ENCODE measurements at places on chromosomes 1 and 21.

DNA sequence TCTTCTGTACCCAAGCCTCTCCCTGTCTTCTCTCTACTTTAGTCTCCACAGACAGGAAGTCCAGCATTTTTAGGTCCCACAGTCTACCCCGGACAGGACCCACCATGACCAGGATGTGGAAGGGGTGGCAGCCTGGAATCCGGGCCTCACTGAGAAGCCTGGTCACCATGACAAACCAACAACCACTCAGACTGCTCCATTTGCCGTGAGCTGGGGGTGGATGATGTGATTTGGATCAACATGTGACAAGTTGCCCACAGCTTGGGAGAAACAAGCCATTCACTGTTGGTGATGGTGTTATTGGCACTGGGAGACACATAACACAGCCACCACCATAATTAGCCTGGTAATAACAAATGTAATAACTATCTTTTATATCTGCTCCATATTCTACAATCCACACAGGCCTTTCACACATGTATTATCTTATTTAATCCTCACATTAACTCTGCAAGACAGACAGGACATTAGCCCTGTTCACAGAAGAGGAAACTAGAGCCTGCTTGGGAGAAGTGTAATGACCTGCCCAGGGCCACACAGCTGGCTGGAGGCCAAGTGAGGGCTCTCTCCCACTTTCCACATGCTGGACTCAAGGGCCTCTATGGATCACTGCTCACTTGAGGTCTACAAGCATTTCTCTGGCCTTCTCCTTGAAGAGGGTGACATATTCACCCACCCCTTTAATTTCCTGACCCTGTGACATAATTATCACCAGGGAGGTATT, 22.9 kb downstream of the MEF2D start:
- no peak for DNase-seq

DNA sequence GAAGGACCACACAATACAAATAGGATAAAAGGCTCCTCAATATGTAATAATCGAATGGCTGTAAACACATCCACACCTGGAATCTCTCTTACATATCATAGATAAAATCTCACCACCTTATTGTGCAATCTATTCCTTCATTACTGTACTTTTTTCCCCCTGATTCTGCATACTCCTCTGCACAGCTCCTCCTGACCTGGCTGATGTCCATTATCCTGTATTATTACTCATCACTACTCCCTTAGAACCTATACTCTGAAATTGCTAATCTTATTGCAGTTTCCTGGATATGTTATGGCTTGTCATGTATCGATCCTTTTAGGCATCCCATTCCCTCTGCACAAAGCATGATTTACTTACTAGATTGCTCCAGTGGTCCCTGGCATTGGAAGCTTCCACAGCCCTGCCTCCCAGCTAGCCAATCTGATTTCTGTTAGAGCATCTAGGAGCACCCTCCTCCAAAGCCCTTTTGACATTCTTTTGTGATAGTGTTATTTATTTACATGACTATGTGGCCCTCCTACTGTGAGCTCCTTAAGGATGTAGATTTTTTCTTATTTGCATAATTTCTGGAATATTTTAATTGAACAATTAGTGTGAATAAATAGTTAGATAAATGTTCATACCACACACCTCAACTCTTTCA, 24.2 kb upstream of the PHGDH start:
- DNase-seq = no peak

GRCh38 chr1:103111926-103112325, 3.6 kb upstream of the COL11A1 start:
- no peak for DNase-seq

DNA sequence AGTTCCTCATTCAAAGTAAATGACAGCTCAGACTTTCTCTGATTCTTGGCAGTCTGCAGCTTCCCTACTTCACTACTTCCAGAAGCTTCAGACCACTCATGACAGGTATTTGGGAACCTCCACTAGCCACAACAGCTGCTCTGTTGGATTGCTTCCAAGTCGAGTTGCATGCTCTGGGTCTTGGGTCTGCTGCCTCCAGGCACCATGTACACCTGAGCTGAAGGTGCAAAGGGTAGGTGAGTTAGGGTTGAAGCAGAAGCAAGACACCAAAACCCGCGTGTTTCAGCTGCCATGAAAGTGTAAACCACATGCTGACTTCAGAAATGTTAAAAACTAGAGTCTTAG, 62.7 kb downstream of the ZNF684 start:
- no peak for DNase-seq

DNA sequence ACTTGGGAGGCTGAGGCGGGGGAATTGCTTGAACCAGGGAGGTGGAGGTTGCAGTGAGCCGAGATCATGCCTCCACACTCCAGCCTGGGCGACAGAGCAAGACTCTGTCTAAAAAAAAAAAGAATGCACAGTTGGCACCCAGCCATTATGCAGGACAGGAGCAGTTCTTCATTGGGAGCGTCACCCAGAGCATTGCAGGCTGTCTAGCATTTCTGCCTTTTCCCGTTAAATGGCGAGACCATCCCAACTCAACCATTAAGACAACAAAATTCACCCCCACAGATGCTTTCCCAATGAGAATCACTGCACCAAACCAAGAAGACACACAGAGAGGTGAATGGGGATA, 105.8 kb downstream of the EDEM3 start:
- DNase-seq = no peak

DNA sequence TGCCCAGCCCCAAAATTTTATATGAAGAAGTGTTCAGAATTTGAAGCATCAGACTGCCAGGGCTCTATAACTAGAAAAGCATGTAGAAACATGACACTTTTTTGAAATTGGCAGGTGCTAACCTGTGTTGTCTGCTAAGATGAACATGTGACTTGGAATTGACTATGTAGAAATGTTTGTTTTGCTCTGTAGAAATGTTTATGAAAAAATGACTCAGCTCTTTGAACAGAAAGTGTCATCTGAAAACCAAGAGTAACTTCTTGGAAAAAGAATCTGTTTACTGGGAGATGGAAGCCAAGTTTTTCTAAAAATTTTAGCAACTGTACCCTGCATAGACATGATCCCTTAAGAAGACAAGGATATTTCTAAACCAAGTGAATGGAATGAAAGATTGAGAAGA, 59.2 kb downstream of the LHX9 start:
- DNase-seq = no peak

- DNase-seq = no peak
Observed at GRCh38 chr1:160210561-160210960, 5.4 kb downstream of the PEA15 start.

DNA sequence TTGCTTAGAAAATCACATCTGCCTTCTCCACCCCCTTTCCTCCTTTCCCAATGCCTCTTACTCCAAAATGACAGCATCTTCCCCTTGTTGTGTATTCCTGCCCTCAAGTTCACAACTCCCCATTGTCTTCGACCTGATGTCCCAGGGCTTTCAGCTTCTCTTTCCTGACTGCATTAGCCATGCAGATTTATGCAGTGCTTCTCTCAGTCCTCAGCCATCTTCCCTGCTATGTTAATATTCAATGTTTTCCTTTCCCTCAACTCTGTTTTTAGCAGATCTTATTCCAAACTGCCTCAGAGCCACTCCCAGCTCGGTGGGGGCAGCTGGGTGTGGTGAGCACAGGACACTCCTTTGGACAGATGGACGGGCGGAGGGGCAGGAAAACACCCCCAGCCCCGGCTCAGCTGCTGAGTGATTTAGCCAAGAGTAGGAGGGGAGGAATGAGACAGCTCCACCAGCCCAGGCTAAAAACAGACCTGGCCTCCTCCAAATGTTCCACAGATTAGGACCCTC, 71.0 kb downstream of the CD2 start:
- no peak for DNase-seq

- no peak for DNase-seq
Observed at GRCh38 chr21:41692185-41692565, 74.7 kb downstream of the RIPK4 start.

GRCh38 chr1:2411801-2412394, 466 bp downstream of the PEX10 start:
- no peak for DNase-seq

DNA sequence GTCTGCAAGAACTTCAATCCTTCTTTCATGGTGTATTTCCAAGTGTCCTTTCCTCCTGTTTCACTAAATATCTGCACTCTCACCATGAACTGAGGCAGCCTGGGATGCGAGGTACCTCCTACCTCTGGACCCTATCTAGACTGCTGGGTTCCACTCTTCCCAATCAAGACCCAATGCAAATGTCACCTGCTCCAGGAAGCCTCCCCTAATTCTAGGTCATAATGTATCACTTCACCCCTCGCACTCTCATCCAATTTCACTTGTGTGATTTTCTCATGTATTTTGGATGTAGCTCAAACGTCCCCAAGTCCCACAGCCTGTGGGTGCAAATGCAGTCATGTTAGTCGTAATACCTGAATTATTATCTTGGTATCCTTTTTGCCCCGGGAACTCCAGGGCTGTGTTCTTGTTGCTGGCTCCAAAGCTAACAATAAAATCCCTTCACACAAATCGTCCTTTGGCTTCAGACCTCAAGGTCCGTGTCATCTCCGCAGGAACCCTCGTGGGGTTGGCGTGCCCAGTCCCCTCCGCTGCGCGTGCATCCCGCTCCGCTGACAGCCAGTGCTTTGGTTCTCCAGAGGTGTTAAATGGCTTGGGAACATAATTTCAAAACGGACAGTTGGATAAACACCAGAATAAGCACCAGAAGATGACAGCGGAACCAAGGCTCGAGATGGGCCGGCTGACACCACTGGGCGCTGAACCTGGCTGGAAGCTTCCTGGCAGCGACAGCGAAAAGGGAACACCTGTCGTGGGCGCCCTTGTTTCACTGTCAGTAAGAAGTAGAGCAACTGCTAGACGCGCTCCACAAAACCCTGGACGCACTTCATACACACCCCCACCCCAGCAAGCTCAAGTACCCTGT, 1.0 kb upstream of the BACH1 start:
- no peak for DNase-seq

GRCh38 chr1:193727850-193728249, 541.4 kb upstream of the B3GALT2 start:
- no peak for DNase-seq

DNA sequence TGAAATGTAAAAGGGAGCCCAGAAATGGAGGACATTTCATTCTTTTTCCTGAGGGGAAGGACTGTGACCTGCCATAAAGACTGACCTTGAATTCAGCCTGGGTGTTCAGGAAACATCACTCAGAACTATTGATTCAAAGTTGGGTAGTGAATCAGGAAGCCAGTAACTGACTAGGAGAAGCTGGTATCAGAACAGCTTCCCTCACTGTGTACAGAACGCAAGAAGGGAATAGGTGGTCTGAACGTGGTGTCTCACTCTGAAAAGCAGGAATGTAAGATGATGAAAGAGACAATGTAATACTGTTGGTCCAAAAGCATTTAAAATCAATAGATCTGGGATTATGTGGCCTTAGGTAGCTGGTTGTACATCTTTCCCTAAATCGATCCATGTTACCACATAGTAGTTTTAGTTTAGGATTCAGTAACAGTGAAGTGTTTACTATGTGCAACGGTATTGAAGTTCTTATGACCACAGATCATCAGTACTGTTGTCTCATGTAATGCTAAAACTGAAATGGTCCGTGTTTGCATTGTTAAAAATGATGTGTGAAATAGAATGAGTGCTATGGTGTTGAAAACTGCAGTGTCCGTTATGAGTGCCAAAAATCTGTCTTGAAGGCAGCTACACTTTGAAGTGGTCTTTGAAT, 2.9 kb downstream of the RGS2 start:
- no peak for DNase-seq

- no peak for DNase-seq
Observed at GRCh38 chr21:16305686-16306085, 575.9 kb downstream of the USP25 start.

GRCh38 chr1:30724175-30724574, 790 bp upstream of the MATN1 start:
- DNase-seq = no peak

GRCh38 chr1:220344745-220345144, 72.5 kb upstream of the RAB3GAP2 start:
- no peak for DNase-seq

DNA sequence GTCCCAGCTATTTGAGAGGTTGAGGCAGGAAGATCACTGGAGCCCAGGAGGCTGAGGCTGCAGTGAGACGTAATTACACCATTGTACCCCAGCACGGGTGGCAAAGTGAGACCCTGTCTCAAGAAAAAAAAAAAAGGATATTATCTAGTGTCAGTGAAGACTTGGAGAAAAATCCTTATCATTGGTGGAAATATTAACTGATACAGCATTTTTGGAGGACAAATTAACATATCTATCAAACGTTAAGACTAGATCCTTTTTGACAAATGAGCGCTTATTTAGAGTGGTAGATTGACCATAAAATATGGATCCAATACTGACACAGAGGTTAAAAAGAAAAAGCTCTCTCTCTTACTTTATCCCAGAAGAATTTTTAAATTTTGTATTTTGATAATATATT, 35.2 kb upstream of the DYRK1A start:
- DNase-seq = no peak

DNA sequence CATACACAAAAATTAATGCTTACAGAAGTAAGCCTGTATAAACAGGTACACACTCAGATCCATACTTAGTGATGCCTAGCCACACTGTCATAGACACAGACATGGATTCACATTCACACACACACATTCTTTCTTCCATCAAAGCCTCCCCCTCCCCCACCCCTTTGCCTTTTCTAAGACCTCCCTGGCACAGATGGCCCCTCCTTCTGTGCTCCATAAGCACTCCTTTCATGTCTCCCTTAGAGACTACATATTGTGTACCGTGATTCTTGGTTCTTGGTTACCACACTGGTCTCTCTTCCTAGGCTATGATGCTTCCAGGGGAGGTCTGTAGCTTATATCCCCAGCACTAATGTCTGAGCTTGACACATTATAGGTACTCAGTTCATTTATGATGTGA, 2.0 kb upstream of the NHLH2 start:
- DNase-seq = no peak

DNA sequence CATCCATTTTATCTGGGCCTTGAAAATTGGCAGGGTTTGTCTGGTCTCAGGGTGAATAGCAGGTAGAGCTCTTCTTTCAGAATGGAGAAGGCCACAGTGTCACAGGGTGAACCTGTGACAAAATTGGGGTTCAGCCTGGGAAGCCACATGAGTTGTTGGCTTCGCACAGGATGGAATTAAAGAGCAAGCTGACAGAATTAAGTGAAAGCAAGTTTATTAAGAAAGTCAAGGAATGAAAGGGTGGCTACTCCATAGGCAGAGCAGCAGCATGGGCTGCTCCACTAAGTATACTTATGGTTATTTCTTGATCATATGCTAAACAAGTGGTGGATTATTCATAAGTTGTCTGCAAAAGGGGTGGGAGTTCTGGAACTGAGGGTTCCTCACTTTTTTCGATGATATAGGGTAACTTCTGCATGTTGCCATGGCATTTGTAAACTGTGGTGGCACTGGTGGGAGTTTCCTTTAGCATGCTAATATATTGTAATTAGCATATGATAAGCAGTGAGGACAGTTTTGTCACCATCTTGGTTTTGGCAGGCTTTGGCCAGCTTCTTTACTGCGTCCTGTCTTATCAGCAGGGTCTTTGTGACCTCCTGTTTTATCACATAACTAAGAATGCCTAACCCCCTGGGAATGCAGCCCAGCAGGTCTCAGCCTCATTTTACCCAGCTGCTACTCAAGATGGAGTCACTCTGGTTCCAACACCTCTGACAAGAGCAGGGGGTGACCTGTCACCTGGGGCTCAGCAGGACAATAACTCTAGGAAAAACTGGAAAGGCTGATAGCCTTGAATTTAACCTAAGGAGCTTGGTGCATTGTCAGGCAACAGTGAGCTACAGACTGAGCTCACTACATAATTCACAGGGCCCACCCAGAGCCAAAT, 5.1 kb downstream of the IFNAR2 start:
- no peak for DNase-seq

- DNase-seq = no peak
Observed at GRCh38 chr21:40858517-40858916, 11.6 kb upstream of the DSCAM start.

Measured in activated effector memory CD4-positive, alpha-beta T cell treated with Interleukin-2 at 50 U/mL for 16 hours (primary cell).